Activated naive CD4-positive, alpha-beta T cell treated with anti-CD3 and anti-CD28 coated beads, Interleukin-2, amount 10 ng/mL, durations not matched to agents 5 hours and 36 hours (primary cell): ENCODE measurements at places on chromosomes 7 and 10. TPM values are rescaled to one million over a fixed set of nuclear protein-coding genes. Genes with fewer than 3 reads are reported as not detected.

CLIP2 gene
- 1.2 TPM for total RNA-seq

NKX1-2 gene
- total RNA-seq = not detected

SEMA4G gene
- total RNA-seq = 2.0 TPM

NRAP gene
- total RNA-seq = not detected
